ENCODE measurements at places on chromosomes 12 and 14. TPM values are rescaled to one million over a fixed set of nuclear protein-coding genes. Genes with fewer than 3 reads are reported as not detected.
A peak's percentile ranks its signal among the peaks of the same experiment; 100 is the strongest.

Gene MANSC4
- not detected for polyA plus RNA-seq

Gene NEMF
- 43.5 TPM for polyA plus RNA-seq

DNA sequence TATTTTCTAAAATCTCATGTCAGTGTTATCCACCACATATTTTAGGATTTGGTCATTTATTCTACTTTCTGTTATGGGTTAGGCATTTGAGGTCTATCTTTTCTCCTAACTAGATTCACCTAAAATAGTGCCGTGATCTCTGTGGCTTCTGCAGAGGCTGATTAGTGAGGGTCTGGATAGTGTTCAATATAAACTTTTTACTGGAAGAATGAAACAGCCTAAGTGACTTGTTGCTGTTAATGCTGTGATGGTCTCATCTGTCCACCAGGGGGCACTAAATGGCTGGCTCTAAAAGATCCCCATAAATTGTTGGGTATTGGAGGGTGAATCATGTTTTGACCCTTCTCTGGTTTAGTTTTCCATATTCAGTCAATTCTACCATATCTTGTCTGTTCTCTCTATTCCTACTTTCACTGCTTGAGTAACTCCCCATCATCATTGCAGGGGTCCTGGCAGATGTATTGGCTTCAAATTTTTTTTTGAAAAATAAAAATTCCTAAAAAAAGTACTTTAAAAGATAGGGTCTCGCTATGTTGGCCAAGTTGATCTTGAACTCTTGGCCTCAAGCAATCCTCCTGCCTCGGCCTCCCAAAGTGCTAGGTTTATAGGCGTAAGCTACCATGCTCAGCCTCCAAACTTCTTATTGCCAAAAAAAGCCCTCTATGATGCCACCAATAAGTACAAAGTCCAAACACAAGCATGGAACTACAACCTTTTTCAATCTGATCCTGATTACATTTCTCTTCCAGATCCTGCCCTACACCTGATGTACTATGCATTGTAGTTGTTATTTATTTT lies 6.9 kb downstream of the PABPN1 start:
- peak; percentile 59 for DNase-seq
- no peak overlapping the region for H3K4me3 ChIP-seq
- peaks cover 4% of the 10 kb centered on the region for H3K36me3 ChIP-seq
- no peaks in the 10 kb centered on the region for H3K27me3 ChIP-seq

GRCh38 chr12:108850854-108851573 lies 6.4 kb downstream of the SSH1 start:
- H3K27me3 ChIP-seq, result no peaks in the 10 kb centered on the region
- H3K27ac ChIP-seq, result no peak overlapping the region
- H3K4me1 ChIP-seq, result peaks cover 25% of the 10 kb centered on the region
- H3K4me3 ChIP-seq, result no peak overlapping the region
- no peak for DNase-seq

- DNase-seq, result no peak
- H3K27ac ChIP-seq, result no peak overlapping the region
- H3K4me1 ChIP-seq, result peaks cover 2% of the 10 kb centered on the region
- no peak overlapping the region for H3K4me3 ChIP-seq
Observed at GRCh38 chr14:35384455-35385041, 20.0 kb downstream of the NFKBIA start.

- H3K27me3 ChIP-seq, result peaks cover 4% of the 10 kb centered on the region
- H3K4me3 ChIP-seq, result no peak overlapping the region
- H3K36me3 ChIP-seq, result no peaks in the 10 kb centered on the region
- H3K27ac ChIP-seq, result no peak overlapping the region
- DNase-seq, result no peak
Observed at GRCh38 chr14:99125616-99126431, 146.2 kb downstream of the BCL11B start.

Data from naive thymus-derived CD8-positive, alpha-beta T cell (primary cell).